ENCODE measurements at places on chromosomes 2 and 18. TPM values are rescaled to one million over a fixed set of nuclear protein-coding genes. Genes with fewer than 3 reads are reported as not detected.

The AMMECR1L gene
- 15.8 TPM for total RNA-seq

The LAMA1 gene
- total RNA-seq, result 7.2 TPM

The HADHA gene
- 121 TPM for total RNA-seq

- DNase-seq, result no peak
Observed at GRCh38 chr2:139492131-139492680, 712.0 kb upstream of the NXPH2 start.

GRCh38 chr2:100666996-100667395 is 104.2 kb downstream of the PDCL3 start:
- no peak for DNase-seq

- no peak for DNase-seq
Observed at GRCh38 chr18:75053028-75053629, 155.8 kb downstream of the PTGR3 start.

DNA sequence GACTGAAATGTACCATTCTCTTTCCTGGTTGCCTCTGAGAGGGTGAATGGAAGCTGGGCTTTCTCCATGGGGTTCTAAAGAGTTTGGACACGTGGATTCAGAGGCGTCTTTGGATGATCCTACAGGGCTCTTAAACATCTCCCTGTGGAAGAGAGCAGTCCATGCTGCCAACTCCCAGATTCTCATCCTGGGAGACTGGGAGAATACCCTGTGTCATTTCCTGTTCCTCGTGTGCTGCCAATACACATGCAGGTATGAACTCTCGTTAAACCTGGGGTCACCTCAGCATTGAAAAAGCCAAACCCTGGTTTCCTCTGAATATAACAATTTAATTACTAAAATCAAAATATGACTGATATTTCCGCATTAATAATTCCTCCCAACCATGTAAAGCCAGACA is 73.3 kb upstream of the NT5C1B start:
- DNase-seq, result peak; percentile 48

DNA sequence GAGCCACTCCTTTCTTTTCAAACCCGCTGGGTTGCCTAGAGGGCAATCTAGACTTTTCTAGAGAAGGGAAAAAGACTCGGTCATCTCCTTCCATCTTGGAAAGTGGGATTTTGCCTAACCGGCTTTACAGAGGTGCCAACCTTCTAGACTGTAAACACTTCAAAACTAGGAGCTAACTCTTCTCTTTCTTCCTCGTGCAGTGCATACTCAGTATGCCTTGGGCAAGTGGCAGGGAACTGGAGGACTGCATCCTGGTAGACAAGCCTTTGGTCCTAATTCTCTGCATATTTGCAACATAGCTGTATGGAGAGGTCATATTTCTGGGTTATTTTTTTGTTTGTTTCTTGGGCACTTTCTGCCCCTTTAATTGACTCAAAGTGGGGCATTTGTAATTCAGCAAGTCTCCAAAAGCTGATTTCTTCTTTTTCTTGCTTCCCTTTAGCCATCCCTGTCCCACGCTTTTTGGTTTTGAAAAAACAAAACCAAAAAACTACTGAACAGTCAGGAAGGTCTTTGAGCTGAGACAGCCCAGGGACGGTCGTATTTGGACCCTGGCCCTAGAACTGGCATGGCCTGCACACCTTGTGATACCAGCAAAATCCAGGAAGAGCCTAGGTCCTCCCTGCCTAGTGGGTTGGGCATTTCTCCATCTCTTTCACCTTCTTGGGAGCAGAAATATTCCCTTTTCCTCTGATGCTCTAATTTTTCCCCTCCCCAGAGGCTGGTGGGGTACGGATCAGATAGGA is 5.8 kb upstream of the GATA6 start:
- DNase-seq, result no peak

DNA sequence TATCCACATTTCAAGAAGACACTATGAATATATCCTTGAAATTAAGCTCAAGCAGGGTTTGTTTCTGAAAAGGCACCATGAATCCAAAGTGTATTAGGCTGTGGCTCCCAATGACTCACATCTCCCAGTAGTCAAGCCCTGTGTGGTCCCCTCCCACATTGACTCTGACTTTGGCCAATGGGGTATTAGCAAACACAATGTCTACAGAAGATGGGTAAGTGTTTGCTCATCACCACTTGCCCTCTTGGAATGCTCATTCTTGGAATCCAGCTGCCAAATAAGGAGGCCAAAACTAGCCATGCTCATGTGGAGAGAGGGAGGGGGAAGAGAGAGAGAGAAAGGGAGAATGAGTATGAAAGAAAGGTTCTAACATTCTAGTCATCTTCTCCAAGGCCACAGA is 490.0 kb downstream of the TXNL1 start:
- peak; percentile 50 for DNase-seq

- no peak for DNase-seq
Observed at GRCh38 chr18:64402636-64403035, 253.7 kb upstream of the LINC00305 start.

GRCh38 chr2:47916412-47916811 is 10.1 kb upstream of the FBXO11 start:
- DNase-seq, result no peak

DNA sequence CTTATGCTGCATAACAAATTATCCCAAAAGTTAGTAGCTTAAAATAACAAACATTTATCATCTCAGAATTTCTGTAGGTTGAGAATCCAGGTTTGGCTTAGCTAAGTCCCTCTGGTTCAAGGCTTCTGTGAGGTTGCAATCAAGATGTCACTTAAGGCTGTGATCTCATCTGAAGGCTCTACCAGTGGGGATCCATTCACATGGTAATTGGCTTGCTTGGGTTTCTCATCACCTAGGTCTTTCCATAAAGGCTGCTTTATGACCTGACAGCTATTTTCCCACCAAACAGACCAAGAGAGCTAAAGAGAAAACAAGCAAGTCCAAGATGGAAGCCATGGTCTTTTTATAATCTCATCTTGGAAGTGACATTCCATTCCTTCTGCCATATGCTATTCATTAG is 137.3 kb downstream of the DTNA start:
- no peak for DNase-seq

GRCh38 chr2:133004623-133005022 is 334.6 kb upstream of the LYPD1 start:
- peak; percentile 6 for DNase-seq
